H1 (cell line): ENCODE measurements at places on chromosomes 12 and 14.

DNA sequence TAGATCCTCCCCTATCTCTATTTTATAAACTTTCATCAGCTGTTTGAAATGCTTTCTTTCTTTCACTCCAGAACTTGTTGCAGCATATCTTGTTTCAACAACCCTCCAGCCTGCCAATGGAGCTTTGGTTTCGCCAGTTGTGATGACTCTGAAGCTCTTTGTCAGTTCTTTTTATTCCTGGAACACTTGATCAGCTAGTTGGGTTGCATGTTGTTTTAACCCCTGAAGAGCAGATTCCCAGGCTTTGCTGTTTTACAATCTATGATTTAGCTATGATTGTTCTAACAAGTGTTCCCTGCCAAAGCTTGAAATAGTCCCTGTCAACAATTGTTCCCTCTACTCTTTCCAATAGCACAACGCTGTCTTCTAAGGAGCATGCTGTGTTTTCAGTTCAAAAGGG, 50.6 kb upstream of the FUT8 start:
- no peak for DNase-seq

- no peak for DNase-seq
Measured at GRCh38 chr12:129675947-129676346, 227.9 kb downstream of the TMEM132D start.

DNA sequence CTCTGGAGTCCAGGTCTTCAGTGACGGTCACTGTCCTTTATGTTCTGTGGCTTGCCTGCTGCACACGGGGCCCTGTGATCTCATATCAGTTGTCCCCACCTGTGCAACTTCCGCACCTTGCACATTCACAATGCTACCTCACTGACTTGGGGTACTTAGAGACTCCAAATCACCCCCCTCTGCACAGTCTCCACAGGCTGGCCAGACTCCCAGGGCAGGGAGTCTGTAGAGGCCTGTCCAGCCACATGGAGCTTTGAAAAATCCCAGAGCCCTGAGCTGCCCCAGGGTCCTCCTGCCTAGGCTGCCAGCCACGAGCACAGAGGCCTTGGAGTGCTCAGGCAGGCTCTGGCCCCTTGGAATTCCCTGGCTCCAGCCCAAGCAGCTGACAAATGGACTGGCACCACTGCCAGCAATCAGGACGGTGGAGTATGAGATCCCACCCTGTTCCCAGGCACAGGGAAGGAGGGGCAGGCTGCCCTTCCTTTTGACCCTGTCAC, 26.4 kb downstream of the CMKLR1 start:
- DNase-seq = no peak

DNA sequence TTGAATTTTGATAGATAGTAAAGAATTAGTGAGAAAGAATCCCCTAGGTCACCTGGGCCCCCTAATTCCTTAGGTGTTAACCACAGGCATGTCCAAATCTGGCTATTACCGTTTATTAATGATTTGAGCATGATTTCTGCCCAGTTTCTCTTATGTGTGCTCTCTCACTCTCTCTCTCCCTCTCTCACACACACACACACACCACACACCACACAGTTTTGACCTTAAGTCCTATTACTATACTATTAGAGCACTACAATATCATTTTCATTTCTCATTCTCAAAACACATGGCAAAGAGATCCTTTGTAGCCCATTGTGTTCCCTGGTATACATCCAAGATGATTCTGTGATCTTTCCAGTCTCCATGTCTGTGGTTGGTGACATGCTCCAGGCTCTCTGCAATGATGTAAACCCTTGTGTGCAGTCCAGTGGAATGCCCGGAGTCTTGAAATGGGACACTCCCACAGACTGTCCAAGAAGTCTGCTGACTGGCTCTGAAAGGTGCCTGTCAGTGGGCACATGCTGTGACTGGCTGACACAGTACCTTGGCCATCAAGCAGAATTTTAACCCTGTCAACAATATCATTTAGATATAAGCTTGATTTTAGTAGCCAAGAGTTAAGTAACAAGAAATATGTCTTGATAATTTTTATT, 96.2 kb downstream of the FIGNL2 start:
- no peak for DNase-seq

- DNase-seq = no peak
Measured at GRCh38 chr12:98646294-98647090, 1.4 kb downstream of the APAF1 start.

GRCh38 chr12:124898200-124898922, 16.1 kb downstream of the UBC start:
- DNase-seq = peak; percentile 87

GRCh38 chr12:38904537-38905479, 583 bp downstream of the CPNE8 start:
- DNase-seq = peak; percentile 72

DNA sequence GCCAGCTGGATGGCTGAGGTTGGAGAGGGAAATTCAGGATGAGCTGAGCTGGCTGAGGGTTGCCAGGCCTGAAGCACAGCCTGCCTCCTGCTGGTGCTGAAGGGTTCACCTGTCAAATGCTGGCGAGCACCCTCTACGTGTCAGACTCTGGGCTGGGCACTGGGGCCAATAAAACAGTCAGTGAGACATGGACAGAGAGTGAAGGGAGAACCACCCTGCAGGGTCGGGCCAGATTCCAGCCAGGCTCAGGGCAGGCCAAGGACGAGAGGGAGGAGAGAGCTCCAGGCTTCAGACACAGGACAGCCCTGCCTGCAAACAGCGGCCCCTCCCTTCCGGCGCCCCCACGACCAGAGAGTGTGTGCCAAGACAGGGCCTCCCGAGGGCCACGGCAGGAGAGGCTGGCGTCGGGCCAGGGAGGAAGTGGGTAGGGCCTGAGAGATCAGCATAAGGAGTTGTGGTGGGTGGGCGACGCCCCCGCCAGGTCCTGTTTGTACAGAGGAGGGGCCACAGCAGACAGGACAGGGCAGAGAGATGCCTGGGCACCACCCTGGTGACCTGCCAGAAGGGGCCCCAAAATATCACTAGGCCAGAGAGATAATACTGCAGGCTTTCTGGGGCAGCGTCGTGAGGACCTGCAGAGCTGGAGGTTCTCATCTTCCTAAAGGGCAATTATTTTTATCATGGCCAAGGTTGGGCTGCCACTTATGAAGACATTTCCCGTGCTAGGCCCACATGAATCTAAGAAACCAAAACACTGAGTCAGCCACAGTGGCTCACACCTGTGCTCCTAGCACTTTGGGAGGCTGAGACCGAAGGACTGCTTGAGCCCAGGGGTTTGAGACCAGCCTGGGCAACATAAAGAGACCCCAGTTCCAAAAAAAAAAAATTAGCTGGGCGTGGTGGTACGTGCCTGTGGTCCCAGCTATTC, 73.1 kb upstream of the GPR68 start:
- no peak for DNase-seq

GRCh38 chr12:131946757-131947156, 3.0 kb upstream of the EP400 start:
- no peak for DNase-seq

- no peak for DNase-seq
Measured at GRCh38 chr12:123498126-123498825, 35.2 kb downstream of the RILPL1 start.

GRCh38 chr12:22410486-22410885, 76.0 kb upstream of the ST8SIA1 start:
- no peak for DNase-seq

DNA sequence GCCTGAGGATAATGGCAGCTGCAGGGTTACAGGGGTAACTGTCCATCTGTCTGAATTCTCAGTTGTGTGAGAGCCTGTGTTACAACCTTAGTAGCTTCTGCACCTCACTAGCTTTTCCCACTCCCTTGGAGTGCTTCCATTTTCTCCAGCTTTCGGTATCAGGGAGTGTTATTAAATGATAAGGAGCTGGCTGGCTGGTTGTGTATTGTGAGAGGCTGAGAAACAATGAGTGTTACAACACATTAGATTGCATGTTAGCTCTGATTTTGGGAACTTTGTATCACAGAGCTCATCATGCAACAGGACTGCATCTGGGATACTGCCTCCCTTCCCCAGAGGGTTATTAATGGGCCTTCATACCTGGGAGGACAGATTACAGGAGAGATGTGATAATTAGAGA, 723.7 kb downstream of the DIO2 start:
- DNase-seq = no peak

DNA sequence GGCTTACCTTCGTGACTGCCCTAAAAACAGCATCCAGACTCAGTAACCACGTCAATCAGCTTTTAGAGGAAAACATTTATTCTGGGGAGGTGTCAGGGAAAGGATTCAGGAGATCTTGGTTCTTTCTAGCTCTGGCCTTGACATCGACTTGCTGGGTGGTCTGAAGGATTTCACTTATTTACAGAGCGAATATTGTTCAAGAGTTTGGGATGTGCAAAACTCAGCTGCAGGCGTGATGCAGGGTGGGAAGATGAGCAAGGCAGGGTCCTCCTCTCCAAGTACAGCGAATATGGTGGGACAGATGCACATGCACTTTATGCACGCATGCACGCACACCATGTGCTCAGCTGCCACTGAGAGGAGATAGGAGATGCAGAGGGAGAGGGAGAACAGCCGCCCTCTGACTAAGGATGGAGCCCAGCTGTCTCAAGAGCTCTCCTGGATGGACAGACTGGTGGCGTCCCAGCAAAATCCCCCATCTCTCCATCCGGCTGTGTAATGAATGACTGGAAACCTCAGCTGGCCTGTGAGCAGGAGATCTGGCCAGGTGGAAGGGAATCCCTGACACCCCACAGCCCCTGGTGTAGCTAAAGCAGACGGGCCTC, 24.4 kb upstream of the BDKRB1 start:
- DNase-seq = no peak

- DNase-seq = no peak
Measured at GRCh38 chr12:76628745-76629144, 69.2 kb upstream of the OSBPL8 start.

DNA sequence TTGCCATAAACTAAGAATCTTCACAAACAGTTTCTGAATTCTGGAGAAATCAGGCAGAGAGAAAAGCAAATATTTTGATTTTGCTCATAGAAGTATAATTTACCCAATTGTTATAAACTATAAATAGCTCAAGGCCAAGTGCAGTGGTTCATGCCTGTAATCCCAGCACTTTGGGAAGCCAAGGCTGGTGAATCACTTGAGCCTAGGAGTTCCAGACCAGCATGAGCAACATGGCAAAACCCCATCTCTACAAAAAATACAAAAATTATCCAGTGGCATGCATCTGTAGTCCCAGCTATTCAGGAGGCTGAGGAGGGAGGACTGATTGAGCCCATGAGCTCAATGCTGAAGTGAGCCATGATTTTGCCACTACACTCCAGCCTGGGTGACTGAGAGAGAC, 19.6 kb upstream of the MMP19 start:
- no peak for DNase-seq

DNA sequence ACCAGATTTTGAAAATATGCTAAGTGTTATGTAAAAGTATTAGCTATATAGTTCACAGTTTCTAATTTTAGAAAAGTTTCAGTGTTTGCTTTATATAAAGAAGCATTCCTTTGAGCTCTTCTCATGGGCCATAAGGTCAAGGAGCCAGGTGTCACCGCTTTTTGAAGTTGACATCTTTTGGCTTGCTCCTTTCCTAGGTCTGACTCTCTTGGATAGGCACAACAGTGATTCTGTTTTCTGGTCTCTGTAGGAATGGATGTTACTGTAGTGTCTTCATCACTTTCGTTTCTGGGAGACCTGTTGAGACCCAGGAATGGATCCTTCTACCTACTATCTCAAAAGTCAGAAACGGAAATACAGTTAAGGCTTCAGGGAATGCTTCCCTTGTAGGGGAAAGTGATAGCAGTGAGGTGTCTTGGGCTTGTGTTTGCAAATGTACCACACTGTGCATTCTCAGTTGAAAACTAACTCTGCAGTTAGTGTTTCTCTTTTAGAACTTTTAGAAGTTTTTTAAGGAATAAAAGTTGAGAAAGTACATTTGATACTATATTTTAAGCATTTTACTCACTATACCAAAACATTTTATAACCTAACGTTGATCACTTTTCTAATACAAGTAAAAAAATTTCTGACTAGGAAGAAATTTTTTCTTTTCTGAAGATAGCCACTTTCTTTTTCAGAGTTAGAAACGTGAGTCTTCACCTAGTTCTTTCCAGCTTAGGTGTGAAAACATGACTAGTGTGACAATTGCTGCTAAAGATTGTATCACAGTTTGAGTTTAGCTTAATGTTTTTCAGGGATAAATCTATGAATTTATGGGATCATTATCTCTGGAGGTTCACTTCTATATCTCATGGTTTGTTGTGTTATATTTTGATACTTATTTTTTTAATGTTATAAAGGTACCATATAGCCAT, 20.8 kb downstream of the VRK1 start:
- DNase-seq = no peak

DNA sequence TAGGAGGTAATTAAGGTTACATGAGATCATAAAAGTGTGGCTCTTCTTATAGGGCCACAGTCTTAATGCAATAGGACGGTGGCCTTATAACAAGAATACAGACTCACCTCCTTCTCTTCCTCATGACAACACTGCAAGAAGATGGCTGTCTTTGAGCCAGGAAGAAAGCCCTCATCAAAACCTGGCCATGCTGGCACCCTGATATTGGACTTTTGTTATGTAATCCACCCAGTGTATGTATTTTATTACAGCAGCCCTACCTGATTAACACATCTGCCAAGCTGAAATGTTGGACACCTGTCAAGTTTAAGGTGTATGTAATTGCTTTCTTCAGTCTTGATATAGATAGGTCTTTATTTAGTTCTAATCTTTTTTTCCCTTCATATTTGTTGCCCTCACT, 217.0 kb downstream of the GPHN start:
- no peak for DNase-seq

GRCh38 chr14:76125511-76125910, 26.2 kb upstream of the GPATCH2L start:
- DNase-seq = no peak

DNA sequence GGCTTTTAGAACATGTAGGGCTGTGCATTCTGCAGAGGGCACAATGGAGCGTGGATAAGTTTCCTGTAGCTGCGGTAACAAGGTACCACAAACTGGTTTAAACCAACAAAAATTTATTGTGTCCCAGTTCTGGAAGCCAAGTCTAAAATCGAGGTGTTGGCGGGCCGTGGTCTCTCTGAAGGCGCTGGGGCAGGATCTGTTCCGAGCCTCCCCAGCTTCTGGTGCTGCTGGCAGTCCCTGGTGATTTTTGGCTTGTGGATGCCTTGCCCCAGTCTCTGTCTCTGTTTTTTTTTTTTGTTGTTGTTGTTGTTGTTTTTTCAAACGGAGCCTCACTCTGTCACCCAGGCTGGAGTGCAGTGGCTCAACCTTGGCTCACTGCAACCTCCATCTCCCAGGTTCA, 77.5 kb downstream of the ACACB start:
- DNase-seq = no peak

- no peak for DNase-seq
Measured at GRCh38 chr12:5430641-5431603, 986 bp upstream of the NTF3 start.

DNA sequence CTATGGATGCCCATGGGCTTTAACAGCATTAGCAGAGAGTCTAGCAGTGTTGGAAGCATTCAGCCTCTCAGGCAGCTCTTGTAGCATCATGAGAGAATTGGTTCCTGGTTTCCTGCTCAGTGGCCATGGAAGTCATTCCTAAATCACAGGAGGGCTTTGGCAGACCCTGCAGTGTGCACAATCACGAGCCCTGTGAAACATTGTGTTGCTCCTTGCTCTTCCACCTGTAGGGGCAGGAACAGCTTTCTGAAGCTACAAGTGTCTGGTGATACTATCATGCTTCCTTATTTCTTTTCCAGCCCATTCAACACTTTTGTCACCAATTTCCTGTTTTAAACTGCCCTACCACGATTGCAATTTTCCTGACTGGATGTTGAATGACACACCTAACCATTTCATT, 402.2 kb upstream of the USP15 start:
- no peak for DNase-seq

- no peak for DNase-seq
Measured at GRCh38 chr12:121096199-121096798, 36.4 kb upstream of the P2RX7 start.

- no peak for DNase-seq
Measured at GRCh38 chr12:75820848-75821578, 210.6 kb downstream of the PHLDA1 start.
